ENCODE measurements at places on chromosomes 13 and 19.

- no peak for DNase-seq
Measured at GRCh38 chr19:41377977-41378709, 1.8 kb downstream of the TMEM91 start.

- DNase-seq: no peak
Measured at GRCh38 chr19:32908641-32909190, 39.1 kb upstream of the SLC7A9 start.

DNA sequence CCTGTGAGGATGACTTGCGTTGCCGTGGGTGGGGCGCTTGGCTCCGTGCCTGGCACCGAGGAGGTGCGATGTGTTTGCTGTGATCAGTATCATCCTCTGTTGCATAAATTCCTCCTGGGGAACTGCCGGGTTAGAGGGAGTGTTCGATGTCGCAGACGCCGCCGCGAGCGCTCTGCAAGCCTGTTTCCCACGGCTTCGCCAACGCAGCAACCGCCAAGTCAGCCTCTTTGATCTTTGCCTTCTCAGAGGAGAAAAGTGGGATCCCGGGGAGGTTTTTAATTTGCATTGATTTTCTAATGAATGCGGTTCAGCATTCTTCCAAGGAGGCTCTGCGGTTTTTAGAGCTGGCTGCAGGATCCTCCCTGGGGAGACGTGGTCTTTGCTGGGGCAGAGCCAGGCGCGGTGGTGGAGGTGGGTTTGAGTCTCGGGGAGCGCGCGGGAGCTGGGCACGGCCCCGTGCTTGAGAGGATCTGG, 7.6 kb downstream of the GPR32 start:
- no peak for DNase-seq

- no peak for DNase-seq
Measured at GRCh38 chr19:18503337-18503970, 18.4 kb downstream of the ELL start.

DNA sequence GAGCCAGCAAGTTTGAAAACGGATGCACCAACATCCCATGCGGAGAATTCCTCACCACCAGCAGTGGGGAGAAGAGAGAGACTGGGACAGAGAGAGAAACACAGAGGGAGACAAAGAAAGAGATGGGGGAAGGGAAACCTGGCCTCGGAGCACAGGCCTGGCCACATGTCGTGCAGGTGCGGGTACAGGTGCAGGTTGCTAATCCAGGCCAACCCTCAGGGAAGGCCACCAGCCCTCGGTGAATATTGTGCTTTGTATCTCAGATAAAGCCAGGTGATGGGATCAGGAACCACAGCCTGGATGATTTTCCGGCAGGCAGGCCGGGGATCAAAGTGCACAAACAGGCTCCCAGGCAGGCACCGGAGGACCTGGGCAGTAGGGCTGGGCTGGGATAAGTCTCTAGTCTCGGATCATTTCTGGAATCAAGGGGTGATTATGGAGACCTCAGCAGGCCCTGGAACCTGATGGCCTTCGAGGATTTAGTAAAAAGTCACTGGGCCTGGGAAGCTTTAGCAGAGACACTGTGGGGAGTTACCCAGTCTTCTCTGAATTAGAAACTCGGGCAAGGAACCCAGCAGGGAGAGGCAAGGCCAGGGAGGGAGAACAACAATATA, 3.7 kb downstream of the GAS6 start:
- no peak for DNase-seq

DNA sequence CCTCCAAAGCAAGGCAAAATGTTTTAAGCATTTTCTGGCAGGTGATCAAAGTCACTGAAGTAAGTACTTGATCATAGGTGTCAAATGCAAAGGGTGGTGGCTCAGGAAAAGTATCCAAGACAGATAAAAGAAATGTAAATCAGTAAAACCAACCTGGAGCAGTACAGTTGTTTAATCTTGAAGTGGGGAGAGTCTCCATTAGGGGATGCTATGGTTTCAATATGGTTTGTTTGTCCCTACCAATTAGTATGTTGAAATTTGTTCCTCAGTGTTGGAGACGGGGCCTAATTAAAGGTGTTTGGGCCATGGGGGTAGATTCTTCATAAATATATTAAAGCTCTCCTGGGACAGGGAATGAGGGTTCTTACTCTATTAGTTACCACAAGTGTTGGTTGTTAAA, 1781.7 kb upstream of the PRR20A start:
- no peak for DNase-seq

DNA sequence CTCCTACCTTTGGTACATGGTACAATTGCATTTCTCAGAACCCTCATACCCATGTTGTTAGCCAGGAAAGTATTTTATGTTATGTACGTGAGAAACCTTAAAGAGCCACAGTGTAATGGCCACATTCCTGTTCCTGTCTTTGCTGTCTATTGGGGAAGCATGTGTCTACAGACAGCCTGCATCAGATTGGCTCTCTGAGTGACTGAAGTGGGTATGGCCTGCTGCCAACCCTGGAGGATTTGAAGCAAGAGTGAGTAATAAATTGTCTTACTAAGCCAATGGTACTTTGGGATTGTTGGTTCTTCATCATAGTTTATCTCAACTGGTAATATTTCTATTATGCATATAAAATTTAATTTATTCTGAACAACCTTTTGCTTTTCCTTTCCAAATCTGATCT, 574.1 kb downstream of the LMO7 start:
- DNase-seq: no peak

- no peak for DNase-seq
Measured at GRCh38 chr13:84130495-84131114, 248.3 kb upstream of the SLITRK1 start.

DNA sequence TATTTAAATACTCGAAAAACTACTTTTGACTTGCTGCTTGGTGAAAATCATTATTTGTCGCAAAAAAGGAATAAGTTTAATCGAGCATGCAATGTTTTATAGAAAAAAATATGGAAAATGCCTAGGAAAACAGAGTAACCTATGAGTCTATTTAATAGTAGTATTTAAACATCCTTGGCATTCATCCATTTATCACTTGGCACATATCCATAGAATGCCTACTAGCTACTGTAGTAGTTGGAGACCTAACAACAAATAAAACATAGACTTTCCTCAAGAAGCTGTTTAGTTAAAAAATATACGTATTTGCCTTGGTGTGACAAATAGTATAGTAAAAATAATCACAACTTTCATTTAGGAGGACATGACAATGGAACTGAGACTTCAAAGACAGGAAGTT, 302.1 kb downstream of the DIAPH3 start:
- no peak for DNase-seq

DNA sequence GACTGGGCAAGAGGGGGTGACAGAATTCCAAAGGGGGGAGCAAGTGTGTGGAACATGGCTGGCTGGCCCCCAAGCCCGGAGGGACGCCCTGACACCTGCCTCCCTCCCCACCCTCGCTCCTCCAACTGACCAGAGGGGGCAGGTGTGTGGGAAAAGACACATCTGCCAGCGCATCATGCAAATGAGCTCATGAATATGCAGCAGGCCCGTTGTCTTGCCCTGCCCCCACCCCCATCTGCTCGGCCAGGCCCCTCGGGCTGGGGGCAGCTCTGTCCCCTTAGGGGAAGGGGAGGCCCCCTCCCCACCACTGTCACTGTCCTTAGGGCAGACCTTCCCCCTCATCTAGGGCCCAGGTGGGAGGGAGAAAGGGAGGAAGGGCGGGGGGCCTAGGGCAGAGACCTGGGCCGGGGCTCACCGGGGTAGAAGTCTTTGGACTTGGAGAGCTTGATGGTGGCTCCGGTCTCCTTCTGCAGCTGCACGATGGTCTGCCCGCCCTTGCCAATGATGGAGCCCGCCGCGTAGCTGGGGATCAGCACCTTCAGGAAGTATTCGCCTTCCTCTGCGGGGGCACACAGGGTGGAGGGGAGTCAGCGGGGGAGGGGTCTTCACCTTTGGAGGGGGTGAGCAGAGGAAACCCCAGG, 12.9 kb downstream of the NOVA2 start:
- DNase-seq: no peak
